Epithelial cell of proximal tubule (primary cell): ENCODE measurements at places on chromosomes 1 and 21.

- no peak for DNase-seq
These were observed 78.5 kb downstream of the FHAD1 start for GRCh38 chr1:15325375-15326085.

- peak; percentile 74 for DNase-seq
These were observed 105.3 kb upstream of the HNRNPU start for GRCh38 chr1:244969355-244970235.

GRCh38 chr1:212484701-212485570 lies 52.2 kb downstream of the NENF start:
- peak; percentile 94 for DNase-seq

DNA sequence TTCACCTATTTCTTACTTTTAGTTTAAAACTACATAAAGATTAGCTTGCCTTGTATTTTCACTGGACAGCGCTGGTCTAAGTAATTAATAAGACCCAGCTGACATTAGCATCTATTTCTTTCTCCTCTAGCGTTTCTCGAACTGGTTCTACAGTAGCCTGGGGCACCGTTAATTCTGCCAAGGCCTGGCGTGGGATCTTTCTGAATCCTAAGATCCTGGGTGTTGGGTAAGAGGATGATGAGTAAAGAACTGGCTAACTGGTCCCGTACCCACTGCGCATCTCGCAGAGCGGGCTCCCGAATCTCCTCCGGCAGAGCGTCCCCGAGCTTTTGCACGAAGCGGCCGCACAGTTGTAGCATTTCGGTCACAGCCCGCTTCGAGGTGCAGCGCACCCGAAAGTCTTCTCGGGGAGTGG lies 309 bp downstream of the NSL1 start:
- DNase-seq = no peak

DNA sequence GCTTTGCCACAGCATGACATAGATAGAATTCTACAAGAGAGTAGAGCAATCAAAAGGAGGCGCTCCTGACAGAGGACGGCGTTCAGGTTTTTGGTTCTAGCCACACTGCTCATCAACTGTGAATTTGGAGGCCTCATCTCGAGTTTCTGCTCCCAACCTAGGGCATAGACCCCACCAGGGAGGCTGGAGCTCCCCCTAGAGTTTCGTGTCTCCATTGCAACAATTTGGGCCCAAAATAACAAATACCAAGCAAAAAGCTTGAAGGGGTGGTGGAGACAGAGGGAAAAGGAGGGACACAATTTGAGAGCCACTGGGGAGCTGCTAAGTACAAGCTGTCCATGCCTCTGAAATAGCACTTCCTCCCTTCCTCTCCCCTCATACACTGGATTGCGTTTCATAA lies 297.0 kb downstream of the GPATCH2 start:
- DNase-seq = no peak

- DNase-seq = no peak
These were observed 49.5 kb downstream of the CHML start for GRCh38 chr1:241590719-241591118.

- no peak for DNase-seq
These were observed 99.4 kb downstream of the FASLG start for GRCh38 chr1:172758259-172758658.

DNA sequence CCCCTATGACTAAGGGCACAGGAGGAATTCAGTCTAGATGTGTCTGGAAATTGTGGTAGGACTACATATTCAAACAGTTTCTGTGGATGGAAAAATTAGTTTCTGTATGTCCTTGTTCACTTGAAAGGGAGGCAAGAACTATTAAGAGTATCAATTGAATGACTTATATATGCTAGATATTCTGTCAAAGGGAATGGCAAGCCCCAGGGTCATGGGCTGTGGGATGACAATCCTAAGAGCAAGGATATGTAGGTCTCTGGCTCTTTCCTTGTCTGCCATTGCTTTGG lies 383.5 kb upstream of the B3GALT2 start:
- DNase-seq = no peak
